Fibroblast of upper back skin (primary cell): ENCODE measurements at places on chromosomes 6 and 20.
A peak's percentile ranks its signal among the peaks of the same experiment; 100 is the strongest.

GRCh38 chr20:57814529-57814928 is 104.7 kb upstream of the PMEPA1 start:
- no peak for DNase-seq

GRCh38 chr6:32666420-32667300 is at the start of gene HLA-DQB1:
Gene HLA-DQB1 (minus strand): TSS chr6:32666657. CDS start chr6:32666607, 50 bp downstream.
- peak; percentile 1 for DNase-seq

- no peak for DNase-seq
These were observed 5.7 kb downstream of the SDCBP2 start for GRCh38 chr20:1323256-1323655.

- DNase-seq = no peak
These were observed 37.5 kb downstream of the YTHDF1 start for GRCh38 chr20:63178446-63178820.

GRCh38 chr20:58945965-58946631 is 35.0 kb upstream of the NELFCD start:
- DNase-seq = no peak

DNA sequence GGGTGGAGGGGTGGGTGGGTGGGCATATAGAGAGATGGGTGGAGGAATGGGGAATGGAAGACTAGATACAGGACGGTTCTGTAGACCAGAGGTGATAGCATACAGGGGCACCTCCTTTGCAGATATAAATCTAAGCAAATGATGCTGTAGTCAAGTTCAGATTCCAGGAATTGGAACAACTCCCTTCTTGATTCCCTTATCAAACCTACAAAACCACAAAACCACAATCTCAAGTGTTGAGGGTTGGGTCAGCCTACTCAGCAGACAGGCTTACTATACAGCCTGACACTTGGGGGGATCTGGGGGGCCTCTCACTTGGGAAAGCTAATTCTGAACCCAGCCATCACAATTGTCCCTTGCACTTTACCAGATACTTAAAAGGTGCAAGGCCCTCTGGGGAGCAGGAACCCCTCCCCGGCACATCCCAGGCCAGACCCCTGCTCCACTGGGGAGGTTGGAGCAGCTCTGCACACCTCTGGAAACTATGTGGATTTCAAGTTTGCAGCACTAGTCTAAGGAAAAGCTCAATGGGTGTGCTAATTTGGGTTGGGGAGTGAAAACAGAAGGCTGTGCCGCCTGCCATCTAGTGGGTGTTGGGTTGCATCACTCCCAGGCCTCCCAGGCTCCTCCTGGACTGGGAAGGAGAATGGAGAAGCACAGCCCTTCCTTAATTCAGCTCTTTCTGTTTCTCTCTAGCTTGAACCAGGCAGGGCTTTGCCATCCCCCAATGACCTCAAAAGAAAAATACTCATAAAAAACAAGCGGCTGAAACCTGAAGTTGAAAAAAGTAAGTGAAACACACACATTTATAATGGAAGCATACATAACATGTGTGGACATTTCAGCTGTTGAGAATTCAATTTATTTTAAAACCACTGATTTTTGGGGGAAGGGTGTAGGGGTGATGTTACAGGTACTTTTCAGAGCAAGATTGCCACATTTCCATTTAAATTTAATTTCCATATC is 121.2 kb upstream of the LAMP5 start:
- peak; percentile 73 for DNase-seq

GRCh38 chr6:43803055-43803782 is 33.2 kb downstream of the VEGFA start:
- DNase-seq = no peak

- DNase-seq = peak; percentile 50
These were observed 209.6 kb downstream of the TFAP2B start for GRCh38 chr6:51028276-51028675.

DNA sequence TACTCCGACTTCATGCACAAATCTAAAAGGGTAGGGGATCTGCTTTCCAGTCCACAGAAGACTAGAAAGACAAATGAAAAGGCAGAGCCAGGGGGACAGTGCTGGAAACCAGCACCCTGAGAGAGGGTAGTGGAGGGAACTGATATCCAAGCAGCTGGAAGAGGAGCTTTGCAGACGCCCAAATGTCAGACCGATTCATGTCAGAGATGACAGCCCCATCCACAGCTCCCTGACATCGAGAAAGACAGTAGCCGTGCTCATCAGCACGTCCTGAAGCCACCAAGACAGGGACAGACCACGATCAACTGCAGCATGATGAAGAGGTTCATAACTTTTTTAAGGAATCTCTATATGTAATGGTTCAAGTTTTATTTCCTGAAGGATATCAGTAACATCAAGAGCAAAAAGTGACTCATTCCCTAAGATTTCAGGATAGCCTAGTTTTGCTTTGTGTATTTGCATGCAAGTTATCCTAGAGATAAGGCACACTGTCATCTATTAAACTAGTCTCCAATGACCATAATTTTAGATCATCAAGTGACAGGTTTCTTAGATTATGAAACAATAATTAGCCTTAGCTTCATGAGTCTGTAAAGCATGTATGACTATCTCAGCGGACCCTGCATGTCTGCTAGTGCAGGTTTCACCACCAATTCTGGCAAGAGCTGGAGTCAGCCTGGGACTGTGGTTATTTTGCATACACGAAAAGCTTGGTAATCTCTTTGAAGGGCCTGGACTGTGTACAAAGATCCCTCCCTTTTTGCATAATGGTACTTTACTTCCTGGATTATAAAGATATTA is 43.0 kb downstream of the PRDM1 start:
- DNase-seq = peak; percentile 94

- no peak for DNase-seq
These were observed 15.0 kb downstream of the BTN2A1 start for GRCh38 chr6:26472549-26473290.

- DNase-seq = no peak
These were observed 12.9 kb downstream of the MAPK13 start for GRCh38 chr6:36142971-36143838.

GRCh38 chr6:162181741-162182401 is 545.7 kb downstream of the PRKN start:
- DNase-seq = no peak

GRCh38 chr6:138115201-138115600 is 8.0 kb upstream of the PERP start:
- DNase-seq = no peak

- DNase-seq = no peak
These were observed 74.6 kb upstream of the RREB1 start for GRCh38 chr6:7033202-7033601.

- peak; percentile 70 for DNase-seq
These were observed 115.6 kb upstream of the ADGRF1 start for GRCh38 chr6:47157653-47158219.

DNA sequence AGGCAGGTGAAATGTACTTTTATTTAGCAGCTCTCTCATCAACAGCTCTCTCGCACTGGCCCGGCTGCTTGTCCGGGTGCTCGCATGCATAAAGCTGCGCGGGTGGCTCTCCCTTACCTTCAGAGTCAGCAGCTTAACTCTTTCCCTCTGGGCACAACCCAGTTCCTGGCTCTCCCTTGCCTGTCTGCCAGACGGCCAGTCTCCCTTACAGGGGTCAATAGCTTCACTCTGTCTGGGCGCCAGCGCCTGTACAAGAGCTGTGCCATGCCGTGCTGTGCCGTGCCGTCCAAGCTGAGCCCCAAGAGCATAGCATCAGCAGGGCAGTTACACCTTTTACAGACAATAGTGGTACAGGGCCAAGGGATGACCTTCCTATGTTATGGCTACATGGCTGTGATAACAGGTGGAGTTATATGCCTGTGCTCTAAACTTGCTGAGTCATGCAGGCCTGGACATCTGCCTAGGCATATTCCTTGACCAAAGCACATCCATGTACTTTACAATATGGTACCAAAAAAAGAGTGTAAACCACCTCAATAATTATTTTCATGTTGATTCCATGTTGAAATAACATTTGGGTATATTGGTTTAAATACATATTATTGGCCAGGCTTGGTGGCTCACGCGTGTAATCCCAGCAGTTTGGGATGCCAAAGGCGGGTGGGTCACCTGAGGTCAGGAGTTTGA is 47.9 kb downstream of the BLTP3A start:
- DNase-seq = peak; percentile 10

DNA sequence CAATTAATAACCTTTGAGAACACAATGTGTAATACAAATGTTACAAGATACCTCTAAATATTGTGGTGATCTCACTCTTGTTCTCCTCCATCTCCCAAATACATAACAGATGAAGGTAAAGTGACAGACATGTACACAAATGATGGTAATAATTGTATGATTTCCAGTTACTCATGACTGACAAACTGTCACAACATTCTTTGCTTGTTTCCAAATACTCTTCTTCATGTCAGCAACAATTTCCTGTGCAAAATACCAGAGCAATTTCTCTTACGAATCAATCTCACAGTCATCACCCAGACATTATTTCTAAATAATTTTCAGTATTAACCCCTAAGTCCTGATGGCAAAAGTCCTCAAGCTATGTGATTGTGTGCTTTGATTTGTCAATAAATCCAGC is 92.9 kb downstream of the RPS12 start:
- peak; percentile 33 for DNase-seq

DNA sequence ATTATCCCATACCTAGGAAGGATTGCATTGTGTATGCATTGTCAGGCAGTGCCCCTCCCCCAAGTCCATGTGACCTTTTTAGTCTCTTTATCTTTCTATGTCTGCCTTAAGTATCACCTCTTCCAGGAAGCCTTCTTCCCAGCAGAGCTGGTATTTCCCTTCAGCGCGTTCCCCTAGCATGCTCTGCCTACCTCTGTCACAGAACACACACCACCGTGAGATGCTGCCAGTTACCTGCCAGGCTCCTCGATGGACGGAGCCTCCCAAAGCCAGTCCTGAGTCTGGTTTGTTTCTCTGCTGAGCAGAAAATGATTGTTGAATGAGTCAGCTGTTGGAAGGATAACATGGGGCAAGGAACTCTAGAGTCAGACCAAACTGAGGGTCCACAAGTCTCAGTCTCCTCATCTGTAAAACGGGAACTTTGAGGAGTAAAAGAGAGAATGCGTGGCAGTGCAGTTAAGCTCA is 11.3 kb upstream of the ZNF335 start:
- no peak for DNase-seq

DNA sequence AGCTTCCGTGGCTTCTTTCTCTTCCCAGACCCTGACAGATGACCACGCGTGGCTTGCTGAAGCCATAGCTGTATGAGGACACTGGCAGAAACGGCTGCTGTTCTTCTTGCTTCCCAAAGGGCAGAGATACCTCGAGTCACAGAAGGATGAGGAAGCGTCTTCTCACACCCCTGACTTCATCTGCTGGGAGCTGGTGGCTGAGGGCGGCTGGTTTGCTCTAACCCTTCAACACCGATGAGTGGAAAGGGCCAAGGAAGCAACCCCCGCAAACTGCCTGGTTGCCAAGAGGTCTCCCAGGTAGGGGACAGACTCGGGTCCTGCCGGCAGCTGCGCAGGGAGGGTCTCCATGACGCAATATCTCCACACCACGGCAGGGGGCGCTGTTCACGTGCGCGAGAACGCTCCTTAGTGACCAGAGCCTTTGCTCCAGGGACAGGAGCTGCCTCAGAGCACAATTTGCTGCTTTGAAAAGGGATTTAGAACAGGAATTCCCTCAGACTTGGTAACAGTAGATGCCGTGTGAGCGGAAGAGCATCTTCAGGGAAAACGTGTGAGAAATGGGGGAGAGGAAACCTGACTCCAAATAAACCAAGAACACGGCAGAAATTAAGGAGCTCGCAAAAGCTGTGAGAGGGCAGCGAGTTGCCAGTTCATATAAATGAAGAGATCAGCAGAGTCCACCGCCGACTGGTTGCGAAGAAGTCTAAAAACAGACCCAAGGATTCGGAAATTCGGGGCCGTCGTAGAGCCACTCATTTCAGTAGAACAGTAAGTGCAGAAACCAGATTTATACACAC is 80.2 kb downstream of the ERMARD start:
- peak; percentile 51 for DNase-seq

GRCh38 chr6:147141711-147142308 is 62.4 kb upstream of the STXBP5 start:
- peak; percentile 84 for DNase-seq

- DNase-seq = peak; percentile 71
These were observed 82.9 kb upstream of the FOXP4 start for GRCh38 chr6:41463062-41463930.

- peak; percentile 90 for DNase-seq
These were observed 289.5 kb downstream of the ESR1 start for GRCh38 chr6:152096863-152097496.

DNA sequence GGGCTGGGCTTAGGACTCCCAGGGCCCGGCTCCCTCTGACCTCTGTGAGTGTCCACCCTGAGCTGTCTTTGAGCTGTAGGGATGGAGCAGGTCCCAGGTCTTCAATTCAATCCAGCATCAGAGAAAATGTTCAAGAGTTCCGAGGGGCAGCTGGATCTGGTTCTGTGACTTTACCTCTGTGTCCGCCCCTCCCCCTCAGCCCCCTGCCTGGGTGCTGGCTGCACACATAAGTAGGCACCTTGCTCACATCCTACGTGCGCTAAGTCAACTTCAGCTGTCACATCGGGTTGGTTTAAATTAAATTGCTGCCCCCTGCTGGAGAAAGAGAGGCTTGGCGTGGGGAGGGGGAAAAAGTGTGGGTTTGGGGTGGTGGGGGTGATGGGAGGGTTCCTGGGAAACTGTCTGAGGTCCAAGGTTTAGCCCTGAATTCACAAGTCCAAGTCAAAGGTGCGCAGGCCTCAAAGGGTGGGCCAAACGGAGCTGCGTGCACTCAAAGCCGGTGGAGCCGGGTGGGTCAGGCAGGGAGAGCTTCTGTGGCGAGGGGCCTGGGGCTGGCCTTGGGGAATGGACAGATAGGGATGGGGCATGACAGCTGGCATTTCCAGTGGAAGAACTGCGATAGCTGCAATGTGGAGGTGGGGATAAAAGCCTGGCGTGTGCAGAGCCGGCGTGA is 3.0 kb downstream of the WFDC5 start:
- DNase-seq = peak; percentile 13

- DNase-seq = peak; percentile 98
These were observed 41.0 kb upstream of the HIVEP1 start for GRCh38 chr6:11971154-11971553.

DNA sequence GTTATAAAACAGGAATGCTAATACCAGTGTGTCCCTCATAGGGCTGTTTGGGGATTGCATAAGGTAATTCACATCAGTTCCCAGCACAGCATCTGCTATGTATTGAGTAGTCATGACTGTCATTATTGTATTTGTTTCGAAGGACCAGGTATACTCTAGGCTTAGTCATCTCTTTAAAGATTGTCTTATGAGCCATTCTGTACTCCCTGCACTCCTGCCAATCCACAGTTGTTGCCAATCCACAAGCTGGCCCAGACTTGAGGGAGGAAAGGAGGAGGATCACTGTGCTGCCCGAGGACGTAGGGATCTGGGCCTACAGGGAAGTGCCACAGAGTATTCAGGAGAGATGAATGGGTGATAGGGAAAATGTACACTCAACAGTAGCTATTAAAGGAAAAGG is 113.0 kb upstream of the TIAM2 start:
- no peak for DNase-seq
